ENCODE measurements at places on chromosomes 12 and 14.

DNA sequence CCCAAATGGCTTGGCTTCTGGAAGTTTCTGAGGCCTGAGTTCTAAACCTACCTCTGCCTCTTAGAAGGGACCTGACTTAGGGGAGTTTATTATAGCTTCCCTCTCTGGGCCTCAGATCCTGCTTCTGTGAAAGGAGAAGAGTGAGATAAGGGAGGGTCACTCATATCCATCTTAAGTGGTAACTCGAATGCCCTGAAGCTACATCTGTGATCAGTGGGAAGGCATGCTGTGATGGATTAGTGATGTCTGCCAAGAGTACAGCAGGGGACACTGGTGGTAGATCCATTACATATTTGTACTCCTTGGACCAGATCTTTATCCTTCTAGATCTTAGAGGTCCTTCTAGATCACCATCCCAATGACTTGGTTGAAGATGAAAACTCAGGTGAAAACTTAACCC, 97.8 kb upstream of the NOS1 start:
- DNase-seq = no peak

DNA sequence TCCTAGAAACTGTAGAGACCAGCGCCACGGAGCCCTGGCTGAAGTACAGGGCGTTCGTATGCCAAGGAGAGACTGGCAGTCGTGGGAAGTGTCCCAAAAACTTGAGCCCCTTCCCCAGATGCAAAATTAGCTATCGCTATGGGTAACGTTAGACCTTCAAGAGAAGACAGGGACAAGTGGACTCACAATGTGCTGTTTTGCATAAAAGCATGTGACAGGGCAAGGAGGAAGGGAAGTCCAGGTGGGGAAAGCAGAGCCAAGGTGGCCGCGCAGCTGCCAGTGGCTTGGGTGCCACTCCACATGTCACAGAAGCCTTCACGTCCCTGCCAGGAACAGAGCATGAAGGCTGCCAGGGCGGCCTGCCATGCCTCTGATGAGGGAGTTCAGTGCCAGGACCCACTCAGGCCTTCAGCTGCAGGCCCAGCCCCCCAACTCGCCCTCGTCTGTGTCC, 61.2 kb upstream of the DYNC1H1 start:
- no peak for DNase-seq

DNA sequence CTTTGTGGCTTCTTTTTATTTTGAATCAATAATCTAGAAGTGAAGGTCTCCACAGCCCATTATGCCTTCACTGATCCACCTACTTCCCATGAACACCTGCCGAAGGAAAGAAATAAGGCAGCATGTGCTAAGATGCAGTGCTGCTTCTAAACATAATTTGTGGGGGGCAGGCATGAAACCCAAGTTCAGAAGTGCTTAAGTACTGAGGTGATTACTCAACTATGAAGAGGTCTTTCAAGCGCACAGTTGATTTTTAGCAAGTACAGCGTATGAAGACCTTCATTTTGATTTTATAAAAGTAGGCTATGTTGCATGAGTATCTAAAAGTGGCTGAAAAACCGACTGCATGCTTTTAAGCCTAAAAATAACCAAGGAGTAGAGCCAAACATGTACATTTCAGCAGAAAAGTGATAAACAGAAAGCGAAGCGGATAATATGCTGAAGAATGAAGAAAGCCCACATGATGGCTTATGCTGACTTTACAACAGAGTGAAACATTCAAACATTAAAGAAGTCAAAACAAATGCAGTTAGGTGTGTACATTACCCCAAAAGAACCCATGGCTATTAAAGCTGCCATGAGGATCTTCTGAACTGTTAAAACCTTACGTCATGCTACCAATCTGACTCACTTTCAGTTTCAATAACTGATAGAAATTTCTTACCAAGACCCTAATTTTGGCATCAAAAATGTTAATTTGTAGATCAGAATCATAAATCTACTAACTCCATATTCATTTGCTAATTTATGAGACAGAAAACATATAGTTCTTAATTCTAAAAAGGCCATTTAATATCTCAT, 29.3 kb downstream of the KICS2 start:
- DNase-seq = no peak

DNA sequence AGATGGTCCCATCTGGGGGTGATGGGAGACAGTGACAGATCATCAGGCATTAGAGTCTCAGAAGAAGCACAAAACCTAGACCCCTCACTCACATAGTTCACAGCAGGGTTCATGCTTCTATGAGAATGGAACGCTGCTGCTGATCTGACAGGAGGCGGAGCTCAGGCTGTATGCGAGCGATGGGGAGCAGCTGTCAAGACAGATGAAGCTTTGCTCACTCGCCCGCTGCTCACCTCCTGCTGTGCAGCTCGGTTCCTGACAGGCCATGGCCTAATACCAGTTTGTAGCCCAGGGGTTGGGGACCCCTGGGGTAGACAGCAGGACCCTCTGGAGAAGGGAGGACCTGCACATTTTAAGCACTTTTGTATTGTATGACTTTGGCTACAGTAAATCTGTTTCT, 111.2 kb downstream of the LGMN start:
- DNase-seq = no peak

DNA sequence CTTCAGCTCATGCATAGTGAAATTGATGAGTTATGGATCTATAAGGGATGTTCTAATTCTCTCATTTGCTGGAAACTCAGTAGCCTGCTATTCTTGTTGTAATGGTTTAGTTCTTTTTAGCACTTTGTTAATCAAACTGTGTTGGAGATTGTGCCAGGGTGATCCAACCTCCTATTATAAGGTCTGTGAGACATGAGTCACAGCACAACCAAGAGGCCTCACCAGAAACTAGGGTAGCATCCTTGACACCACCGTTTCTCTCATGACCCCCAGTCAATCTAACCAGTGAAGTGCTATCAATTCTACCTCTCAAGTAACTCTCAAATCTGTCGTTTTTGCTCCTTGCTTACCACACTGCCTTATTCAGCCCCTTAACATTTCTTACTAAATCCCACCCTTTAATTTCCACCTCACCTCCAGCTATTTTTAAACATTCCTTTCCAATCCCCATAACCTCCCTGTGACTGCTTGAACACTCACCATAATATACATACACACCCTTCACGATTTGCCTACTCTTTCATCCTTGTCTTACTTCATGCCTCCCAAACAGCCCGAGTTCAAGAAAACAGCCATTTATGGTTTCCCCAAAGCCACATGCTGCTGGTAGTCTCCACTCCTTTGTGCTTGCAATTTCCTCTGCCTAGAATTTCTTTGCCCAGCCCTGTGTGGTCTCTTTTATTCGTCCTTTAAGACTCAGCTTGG, 53.9 kb upstream of the NUDT4 start:
- DNase-seq = no peak

- DNase-seq = no peak
These were observed 623.1 kb upstream of the LRFN5 start for GRCh38 chr14:40983604-40984003.

GRCh38 chr12:5096241-5096924, 52.7 kb downstream of the KCNA5 start:
- DNase-seq = no peak

DNA sequence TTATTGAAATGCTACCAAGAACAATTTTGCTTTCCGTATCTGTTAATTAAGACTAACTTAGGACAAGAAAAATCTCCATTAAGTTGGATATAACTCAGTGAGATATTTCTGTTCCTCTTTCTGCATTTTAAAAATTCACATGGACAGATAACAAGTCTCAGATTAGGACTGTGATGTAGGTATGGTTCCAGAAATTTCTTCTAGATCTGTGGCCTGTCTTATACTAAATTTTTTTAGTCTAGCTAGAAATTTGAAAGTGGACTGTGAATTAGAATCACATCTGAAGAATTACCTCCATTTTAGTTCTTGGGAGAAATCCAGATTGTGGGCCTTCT, 41.6 kb downstream of the USP15 start:
- DNase-seq = no peak

DNA sequence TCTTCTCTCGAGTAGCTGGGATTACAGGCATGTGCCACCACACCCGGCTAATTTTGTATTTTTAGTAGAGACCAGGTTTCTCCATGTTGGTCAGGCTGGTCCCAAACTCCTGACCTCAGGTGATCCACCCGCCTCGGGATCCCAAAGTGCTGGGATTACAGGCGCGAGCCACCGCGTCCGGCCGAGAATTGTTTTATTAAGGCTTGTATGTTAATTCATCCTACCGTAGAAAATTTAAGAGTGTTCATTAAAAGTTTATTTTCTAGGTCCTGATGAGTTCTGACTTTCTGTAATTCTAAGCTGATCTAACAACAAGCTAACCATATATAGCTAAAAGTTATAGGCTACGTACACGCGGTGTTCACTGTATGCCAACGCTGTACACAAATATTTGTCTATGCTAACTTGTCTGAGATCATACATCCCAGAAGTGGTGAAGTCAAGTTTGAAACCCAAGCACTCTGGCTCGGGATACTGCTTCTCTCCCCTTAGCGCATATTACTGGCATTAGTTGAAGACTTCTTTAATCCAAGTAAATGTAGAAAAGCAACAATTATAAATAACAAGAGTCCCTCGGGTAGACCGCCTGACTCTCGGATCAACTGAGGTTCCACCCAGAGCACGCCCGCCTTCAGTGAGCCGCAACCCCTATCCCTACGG, 570 bp upstream of the MRPS35 start:
- DNase-seq = peak; percentile 1

DNA sequence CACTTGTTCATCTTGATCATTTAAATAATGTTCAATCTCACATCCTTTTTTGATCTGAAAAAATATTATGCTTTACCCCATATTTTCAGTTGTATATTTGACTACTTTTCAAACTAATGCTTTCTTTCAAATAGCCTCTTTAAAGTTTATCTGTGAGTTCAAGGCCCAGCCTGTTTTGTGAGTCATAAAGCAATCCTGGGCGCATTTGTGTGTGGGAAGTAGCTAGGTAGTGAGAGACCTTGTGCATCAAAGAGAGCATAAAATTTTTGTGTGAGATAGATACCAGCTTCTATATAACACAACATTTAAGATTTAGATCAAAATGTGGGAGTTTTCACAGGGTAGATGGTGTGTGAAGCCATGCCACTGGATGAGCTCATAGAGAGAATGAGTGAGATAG, 405.6 kb downstream of the NAV3 start:
- DNase-seq = no peak

DNA sequence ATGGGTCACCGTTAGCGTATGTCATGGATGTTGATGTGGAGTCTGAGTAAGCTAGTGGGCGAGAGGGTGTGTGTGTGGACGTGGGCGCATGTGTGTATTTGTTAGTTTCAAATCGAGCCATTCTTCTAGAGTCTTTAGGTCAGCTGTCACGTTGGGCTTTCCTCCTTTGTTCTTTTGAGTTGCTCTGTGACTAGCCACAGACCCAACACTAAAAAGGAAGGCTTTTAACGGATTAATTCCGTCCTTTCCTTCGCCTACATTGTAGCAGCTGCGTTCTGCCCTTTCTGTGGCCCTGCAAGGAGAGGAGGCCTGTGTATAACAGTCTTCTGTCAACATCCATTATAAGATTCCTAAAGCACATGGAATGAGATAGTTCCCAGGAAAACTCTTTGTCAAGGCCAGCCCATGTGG, 117.2 kb upstream of the DNM1L start:
- DNase-seq = no peak

- no peak for DNase-seq
These were observed 4.9 kb downstream of the SVOP start for GRCh38 chr12:109016016-109016415.

DNA sequence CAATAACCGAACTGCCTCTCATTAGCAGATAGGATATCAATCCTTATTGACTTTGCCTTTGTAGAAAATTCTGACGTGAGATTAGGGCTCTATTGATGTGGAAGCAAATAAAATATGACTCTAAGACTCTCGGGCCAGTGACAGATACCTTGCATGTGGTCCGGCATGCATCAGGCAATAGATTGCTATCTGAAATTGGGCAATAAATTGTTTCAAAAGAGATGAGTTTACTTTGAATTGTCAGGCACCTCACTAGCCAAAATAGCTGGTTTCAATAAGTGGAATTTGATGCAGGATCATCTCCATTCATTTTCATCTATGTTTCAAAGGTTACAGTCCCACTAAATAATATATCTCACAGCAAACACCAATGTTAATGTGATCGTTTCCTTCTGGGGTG, 186.3 kb upstream of the PLEKHA5 start:
- DNase-seq = no peak

DNA sequence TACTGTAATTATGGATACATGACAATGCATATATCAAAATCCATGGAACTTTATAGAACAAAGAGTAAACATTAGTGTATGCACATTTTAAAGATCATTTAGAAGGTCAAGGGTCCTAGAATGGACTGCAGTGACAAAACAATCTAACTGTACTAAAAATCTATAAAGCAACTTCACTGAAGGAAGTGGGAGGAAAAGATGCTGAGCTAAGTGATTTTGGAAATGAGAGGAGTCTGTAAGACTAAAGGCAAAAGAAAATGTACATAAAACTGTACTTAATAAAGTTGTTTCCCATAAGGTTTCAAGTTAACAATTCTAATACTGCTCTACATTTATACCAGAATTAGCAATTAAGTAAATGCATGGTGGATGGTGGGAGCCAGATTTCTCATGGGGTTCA, 46.9 kb upstream of the HIF1A start:
- no peak for DNase-seq

- DNase-seq = no peak
These were observed 25.2 kb downstream of the VWF start for GRCh38 chr12:6099316-6099715.

DNA sequence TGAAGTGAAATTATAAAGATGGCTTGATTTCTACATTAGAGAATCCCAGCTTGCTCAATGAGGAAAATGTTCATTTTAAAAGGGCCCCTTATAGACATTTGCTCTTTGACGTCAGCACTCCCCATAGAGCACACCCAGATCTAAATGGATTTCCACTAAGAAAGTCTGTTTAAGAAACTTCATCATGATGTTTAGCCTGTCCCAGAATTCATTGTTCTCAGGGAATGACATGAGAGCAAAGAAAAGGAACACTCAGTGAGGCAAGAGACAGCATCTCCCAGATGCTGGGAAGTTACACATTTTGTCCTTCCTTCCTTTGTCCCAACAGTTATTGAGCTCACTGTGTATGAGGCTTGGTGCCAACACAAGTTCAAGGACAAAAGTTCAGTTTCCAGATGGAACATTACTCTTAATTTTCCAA, 4.9 kb downstream of the PHLDA1 start:
- DNase-seq = no peak
